ENCODE measurements at places on chromosomes 6 and 20.

DNA sequence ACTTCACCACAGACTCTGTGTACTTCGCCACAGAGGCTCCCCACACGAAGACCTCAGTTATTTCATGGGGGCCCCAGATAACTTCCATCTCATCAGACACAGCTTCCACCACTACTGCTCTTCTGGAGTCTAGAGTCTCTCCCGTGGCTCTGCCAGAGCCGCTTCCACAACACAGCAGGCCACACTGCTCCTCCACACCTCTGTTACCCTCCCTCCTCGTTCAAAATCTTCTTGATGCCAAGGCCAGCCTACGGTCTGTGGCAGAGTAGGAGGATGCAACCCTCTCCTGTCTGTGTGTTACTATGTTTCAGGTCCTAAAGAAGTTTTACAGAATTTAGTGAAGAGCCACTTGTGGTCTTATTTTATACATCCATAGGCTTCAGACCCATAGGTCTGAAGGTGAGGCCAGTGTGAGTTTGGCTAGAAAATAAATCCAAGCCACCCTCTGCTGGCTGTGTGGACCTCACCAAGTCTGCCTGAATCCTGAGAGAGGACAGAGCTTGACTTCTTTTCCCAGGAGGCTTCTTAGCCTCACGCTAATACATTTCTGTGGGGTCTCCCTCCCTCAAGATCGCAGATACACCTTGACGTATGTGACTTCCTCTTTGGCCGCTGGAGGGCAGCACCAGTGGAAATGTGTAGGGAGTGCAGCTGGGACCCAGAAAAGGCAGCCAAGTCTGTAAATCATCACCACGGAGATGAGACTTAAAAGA lies 197.7 kb downstream of the FAXC start:
- peak; percentile 24 for DNase-seq

DNA sequence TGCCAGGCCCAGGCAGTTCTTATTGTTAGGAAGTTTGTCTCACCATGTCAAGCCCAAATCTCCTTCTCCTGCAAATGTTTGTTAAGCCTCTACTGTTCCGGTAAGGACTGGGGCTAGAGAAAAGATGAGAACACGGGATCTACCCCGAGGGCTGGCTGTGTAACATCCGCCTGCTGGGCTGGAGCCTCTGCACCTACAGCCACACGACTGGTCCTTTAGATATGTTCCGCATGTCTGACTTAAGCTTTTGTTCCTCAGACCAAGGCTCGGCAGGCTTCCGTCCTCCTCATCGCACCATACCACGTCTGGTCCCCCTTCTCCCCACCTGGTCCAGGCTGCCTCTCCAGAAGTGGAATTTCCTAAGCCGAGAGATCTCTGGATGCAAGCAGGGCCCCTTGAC lies 2.6 kb downstream of the GHRH start:
- no peak for DNase-seq

GRCh38 chr6:52545406-52546119 lies 31.3 kb downstream of the TRAM2 start:
- no peak for DNase-seq

DNA sequence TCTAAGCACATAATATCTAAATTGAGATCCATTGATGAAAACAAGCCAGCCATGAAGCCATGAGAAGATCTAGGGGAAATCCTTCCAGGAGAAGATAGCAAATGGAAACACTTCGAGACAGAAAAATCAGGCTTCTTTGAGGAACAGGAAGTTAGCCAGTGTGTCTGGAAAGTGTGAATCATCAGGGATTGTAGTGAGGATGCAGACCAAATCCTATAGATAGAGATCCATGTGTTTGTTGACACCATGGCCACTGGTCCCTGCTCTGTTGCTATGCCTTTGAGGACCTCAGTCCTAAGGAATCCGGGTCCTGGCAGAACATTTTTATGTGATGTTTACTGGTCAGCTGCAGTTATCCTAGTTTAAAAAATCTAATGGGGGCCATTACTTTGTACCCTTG lies 6.6 kb upstream of the ELOVL2 start:
- DNase-seq, result no peak
